ENCODE measurements at places on chromosomes 1 and 21.

- no peak for DNase-seq
Measured at GRCh38 chr1:243271996-243272395, 16.2 kb downstream of the SDCCAG8 start.

DNA sequence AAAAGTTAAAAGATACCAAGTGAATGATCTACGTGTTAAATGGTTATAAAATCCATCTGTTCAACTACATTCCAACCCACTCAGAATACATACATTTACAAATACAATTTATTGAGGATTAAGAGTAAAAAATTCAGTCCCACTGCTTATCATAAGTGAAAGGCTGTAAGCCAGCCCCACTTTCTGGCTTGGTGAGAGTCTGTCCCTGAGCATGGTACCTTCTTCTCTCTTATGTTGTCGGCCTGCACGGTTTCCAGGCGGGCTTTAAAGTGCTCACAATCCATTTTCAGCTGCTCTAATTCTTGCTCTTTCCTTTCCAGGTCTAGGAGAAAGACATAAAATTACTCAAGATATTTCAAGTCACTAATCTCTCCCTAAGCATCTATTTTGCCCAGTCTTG, 15.2 kb downstream of the HSF2BP start:
- DNase-seq: no peak

GRCh38 chr1:89405275-89405929, 41.5 kb downstream of the GBP6 start:
- no peak for DNase-seq

GRCh38 chr1:220552672-220553260, 24.8 kb downstream of the MARK1 start:
- no peak for DNase-seq

DNA sequence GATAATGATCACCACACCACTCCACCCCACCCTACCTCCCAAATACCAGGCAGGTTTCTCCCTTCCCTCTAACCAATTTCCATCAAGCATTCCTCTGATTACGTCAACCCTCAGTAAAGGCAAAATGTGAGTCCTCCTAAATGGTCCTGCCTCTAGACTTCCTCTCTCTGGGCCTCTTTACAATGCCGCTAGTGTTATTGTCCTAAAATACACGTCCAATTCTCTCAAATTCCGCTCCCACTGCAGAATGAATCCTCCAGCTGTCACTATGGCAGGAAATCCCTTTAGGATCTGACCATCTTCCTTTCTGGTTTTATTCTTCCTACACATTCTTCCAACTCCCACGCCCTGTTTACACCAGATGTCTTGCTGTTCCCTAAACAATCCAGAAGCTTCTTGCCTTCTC, 68.7 kb downstream of the DEGS1 start:
- no peak for DNase-seq

- no peak for DNase-seq
Measured at GRCh38 chr1:115694805-115695204, 53.0 kb downstream of the VANGL1 start.

DNA sequence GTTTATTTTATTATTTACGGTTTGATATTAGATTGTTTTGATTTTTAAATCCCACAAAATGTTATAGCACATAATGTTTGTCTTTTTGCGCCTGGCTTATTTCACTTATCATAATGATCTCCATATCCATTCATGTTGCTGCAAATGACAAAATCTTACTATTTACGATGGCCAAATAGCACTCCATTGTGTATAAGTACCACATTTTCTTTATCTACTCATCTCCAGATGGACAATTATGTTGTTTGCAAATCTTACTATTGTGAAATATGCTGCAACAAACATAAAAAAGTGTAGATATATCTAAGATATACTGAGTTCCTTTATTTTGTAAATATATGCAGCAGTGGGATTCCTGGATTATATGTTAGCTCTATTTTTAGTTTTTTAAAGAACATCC, 1568.3 kb downstream of the AMY1C start:
- no peak for DNase-seq

GRCh38 chr21:41835711-41836154, 43.4 kb downstream of the PRDM15 start:
- no peak for DNase-seq

Measured in 8988T (cell line).